Psoas muscle (tissue), 8 donors: ENCODE measurements at places on chromosomes 13 and 19. TPM values are rescaled to one million over a fixed set of nuclear protein-coding genes. Genes with fewer than 3 reads are reported as not detected.

MYO1F gene
- total RNA-seq: 6.3 TPM

DNA sequence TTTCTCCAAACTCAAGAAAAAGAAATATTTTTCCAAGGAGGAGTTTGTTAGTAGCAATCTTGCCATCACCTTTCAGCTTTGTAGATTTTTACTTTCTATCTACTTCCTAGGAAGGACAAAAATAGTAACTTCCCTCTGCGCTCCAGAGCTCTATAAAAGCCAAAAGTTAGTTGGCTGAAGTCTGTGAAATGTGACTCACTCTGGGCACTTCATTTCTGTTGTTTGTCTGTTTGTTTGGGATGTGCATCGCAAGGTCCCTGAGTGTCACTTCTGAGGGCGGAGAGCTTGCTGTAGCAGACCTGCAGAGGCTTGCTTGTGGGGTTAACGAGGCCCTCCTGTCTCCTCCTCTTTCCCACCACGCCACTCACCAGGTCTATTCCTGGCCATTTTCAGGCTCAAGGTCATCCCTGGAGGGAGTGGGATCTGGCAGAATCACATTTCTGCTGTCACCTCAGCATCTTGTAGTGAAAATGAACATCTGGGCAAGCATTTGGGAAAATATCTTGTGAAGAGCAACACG lies 307.6 kb downstream of the GPC6 start:
- no peak overlapping the region for H3K4me3 ChIP-seq
- H3K27me3 ChIP-seq: no peaks in the 10 kb centered on the region
- DNase-seq: no peak

DNA sequence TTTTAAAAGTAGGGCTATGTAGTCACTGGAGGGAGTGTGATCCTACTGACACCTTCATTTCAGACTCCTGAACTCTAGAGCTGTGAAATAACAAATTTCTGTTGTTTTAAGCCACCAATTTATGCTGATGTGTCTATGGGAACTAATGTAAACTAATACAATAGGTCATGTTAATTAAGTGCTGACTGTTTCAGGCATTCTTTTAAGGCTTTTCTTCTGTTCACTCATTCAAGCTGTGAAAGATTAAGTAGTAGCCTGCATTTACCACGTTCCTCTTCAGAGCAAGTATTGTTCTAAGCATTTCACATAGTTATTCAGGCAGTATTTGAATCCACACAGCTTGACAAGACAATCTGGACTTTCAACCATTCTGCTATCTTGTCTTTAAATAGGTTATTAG lies 1135.0 kb downstream of the SLITRK1 start:
- DNase-seq: no peak
- no peak overlapping the region for H3K27ac ChIP-seq
- no peaks in the 10 kb centered on the region for H3K36me3 ChIP-seq
- no peaks in the 10 kb centered on the region for H3K4me1 ChIP-seq

MCEMP1 gene
- total RNA-seq: 0.18 TPM

DNA sequence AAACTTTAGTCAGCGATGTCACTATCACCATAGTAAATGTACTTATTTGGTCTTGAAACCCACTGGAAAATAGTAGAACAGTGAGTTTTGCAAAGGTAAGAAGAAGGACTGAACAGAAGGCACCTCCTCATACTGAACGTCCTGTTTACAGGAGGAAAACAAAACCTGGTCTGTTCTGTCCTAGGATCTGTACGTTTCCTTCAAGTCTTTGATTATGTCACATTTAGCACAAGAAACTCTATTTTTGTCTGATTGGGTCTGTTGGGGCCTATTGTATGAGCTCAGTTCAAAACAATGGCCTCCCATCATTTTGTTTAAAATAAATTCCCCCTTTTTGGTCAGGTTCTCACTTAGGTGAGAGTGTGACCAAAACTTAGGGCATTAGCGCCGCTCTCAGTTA lies 11.2 kb upstream of the CFAP97D2 start:
- H3K4me1 ChIP-seq: peaks cover 9% of the 10 kb centered on the region
- DNase-seq: no peak
- H3K4me3 ChIP-seq: no peak overlapping the region
- H3K27ac ChIP-seq: no peak overlapping the region

- peak; percentile 88 for DNase-seq
- H3K27me3 ChIP-seq: no peaks in the 10 kb centered on the region
- peaks cover 31% of the 10 kb centered on the region for H3K4me1 ChIP-seq
Measured at GRCh38 chr13:27425918-27426630, 1.7 kb downstream of the GTF3A start.

GSX1 gene
- not detected for total RNA-seq

GRCh38 chr13:114099191-114099590 lies 33.2 kb downstream of the RASA3 start:
- peak; percentile 89 for DNase-seq
- peaks cover 37% of the 10 kb centered on the region for H3K4me1 ChIP-seq
- peak overlapping the region; percentile 32 for H3K4me3 ChIP-seq
- peak overlapping the region; percentile 39 for H3K27ac ChIP-seq
- H3K36me3 ChIP-seq: no peaks in the 10 kb centered on the region
- no peaks in the 10 kb centered on the region for H3K27me3 ChIP-seq

DNA sequence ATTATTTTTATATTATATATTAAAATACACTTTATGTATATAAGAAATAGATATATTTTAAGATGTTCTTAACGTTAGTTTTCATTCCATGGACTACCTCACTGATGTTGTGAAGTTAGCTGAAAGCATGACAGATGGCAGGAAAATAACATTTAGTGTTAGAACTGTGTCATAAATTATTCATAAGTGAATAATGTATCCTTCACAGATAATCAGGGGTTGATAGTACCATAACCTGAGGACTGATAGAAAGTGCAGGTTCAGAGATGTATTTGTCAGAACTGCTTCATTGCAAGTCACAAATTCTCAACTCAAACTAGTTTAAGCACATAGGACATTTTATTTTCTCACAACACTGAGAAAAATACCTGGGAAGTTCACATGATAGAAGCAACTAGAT lies 14.6 kb upstream of the DIAPH3 start:
- DNase-seq: no peak
- peaks cover 5% of the 10 kb centered on the region for H3K27me3 ChIP-seq
- H3K36me3 ChIP-seq: no peaks in the 10 kb centered on the region
- H3K27ac ChIP-seq: no peak overlapping the region
- no peak overlapping the region for H3K4me3 ChIP-seq

ZNF99 gene
- total RNA-seq: not detected

AKT1S1 gene
- total RNA-seq: 82.8 TPM

DNA sequence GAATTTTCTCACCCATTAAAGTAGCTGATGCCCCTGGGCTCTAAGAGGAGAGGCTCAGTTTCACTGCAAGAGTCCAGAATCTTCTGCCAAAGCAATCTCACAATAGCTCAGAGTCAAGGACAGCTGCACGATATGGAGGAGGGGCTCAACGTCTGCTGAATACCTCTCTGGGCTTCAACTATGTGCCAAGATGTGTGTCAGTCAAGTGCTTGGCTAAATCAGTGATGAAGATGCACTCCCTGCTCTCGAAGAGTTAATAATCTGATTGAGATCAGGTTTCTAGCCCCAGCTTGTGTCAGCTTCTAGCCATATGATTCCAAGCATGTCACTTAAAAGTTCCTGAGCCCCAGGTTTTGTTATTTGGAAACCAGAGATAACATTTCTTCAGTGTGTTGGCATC lies 46.8 kb downstream of the KLF12 start:
- H3K4me1 ChIP-seq: peaks cover 27% of the 10 kb centered on the region
- no peaks in the 10 kb centered on the region for H3K36me3 ChIP-seq
- no peak for DNase-seq
- no peak overlapping the region for H3K4me3 ChIP-seq
- H3K27ac ChIP-seq: peak overlapping the region; percentile 30

DNA sequence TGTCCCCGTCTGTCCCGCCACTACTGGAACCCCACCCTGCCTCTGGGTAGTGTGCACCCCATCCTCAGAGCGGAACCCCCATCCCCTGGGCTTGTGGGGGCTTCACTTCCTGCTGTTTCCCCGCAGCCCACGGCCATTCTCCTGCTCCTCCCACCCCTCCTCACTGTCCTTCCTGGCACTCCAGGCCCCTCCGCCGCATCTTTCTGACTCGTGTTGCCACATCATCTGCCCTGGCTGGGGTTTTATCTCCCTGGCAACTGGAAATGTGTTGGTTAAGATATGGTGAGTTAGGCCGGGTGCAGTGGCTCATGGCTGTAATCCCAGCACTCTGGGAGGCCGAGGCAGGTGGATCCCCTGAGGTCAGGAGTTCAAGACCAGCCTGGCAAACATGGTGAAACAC lies 37.3 kb downstream of the KDM4B start:
- no peak overlapping the region for H3K27ac ChIP-seq
- no peak for DNase-seq
- H3K4me1 ChIP-seq: peaks cover 13% of the 10 kb centered on the region

GRCh38 chr13:45696610-45697226 lies 5.4 kb upstream of the CBY2 start:
- H3K27ac ChIP-seq: no peak overlapping the region

GRCh38 chr13:58313219-58313618 lies 681.7 kb downstream of the PCDH17 start:
- H3K36me3 ChIP-seq: no peaks in the 10 kb centered on the region
- H3K27ac ChIP-seq: no peak overlapping the region
- H3K27me3 ChIP-seq: no peaks in the 10 kb centered on the region
- DNase-seq: no peak

COX7A1 gene
- total RNA-seq: 1,598 TPM

GRCh38 chr19:50981587-50982146 lies 2.0 kb downstream of the KLK7 start:
- no peaks in the 10 kb centered on the region for H3K4me1 ChIP-seq
- no peaks in the 10 kb centered on the region for H3K36me3 ChIP-seq
- DNase-seq: no peak
- H3K4me3 ChIP-seq: no peak overlapping the region
- H3K27ac ChIP-seq: no peak overlapping the region

- H3K36me3 ChIP-seq: no peaks in the 10 kb centered on the region
- DNase-seq: no peak
- H3K27me3 ChIP-seq: peaks cover 82% of the 10 kb centered on the region
- no peak overlapping the region for H3K27ac ChIP-seq
- H3K4me3 ChIP-seq: no peak overlapping the region
- no peaks in the 10 kb centered on the region for H3K4me1 ChIP-seq
Measured at GRCh38 chr19:19259741-19260140, 13.4 kb downstream of the TM6SF2 start.

- peak; percentile 80 for DNase-seq
- H3K36me3 ChIP-seq: no peaks in the 10 kb centered on the region
- peaks cover 39% of the 10 kb centered on the region for H3K27me3 ChIP-seq
Measured at GRCh38 chr19:46016426-46017094, 6.3 kb downstream of the PGLYRP1 start.

GRCh38 chr19:18594824-18595373 lies 6.3 kb downstream of the REX1BD start:
- H3K4me3 ChIP-seq: peak overlapping the region; percentile 55
- no peak overlapping the region for H3K27ac ChIP-seq
- peaks cover 8% of the 10 kb centered on the region for H3K27me3 ChIP-seq

- no peaks in the 10 kb centered on the region for H3K36me3 ChIP-seq
- no peak overlapping the region for H3K4me3 ChIP-seq
- H3K27ac ChIP-seq: no peak overlapping the region
- H3K27me3 ChIP-seq: no peaks in the 10 kb centered on the region
- no peaks in the 10 kb centered on the region for H3K4me1 ChIP-seq
Measured at GRCh38 chr13:107266657-107267056, 698.7 kb upstream of the ARGLU1 start.

DNA sequence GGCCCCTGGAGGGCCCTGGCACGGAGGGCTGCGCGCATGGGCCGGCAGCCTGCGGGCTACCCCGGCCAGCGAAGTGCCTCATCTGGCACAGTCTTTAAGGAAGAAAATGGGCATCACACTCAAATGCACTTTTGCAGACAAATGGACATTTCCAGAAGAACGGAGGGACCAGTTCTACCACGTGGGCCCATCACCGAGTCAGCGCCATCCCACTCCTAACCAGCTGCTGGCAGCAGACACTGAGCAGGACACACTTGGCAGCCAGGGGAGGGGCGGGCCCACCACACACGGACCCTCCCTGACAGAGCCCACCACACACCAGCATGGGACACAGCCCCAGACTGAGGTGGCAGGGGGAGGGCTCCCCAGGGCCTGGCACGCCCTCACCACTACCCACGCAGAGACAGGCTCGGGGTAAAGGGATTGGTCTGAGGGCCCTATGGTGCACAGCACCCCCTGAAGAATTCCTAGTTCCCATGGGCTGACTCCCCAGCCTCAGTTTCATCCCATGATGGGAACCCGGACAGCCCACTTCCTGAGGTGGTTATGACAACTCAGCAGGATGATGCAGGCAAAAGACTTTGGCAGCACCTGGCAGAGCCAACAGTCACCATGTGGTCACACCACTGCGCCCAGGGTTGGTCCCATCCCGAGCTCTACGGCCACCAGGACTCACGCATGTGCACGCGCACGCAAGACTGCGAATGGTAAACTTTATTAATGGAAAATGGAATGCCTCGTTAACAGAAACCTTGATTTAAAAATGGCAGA lies 18.7 kb upstream of the TINCR start:
- H3K4me1 ChIP-seq: peaks cover 17% of the 10 kb centered on the region
- peak overlapping the region; percentile 80 for H3K27ac ChIP-seq
- H3K27me3 ChIP-seq: no peaks in the 10 kb centered on the region
- no peak for DNase-seq
- peak overlapping the region; percentile 41 for H3K4me3 ChIP-seq

GRCh38 chr19:10763828-10764339 lies 46.0 kb downstream of the DNM2 start:
- no peak overlapping the region for H3K4me3 ChIP-seq
- H3K36me3 ChIP-seq: peaks cover 21% of the 10 kb centered on the region
- H3K4me1 ChIP-seq: peaks cover 43% of the 10 kb centered on the region
- H3K27me3 ChIP-seq: no peaks in the 10 kb centered on the region
- H3K27ac ChIP-seq: no peak overlapping the region

- H3K36me3 ChIP-seq: no peaks in the 10 kb centered on the region
- no peak overlapping the region for H3K4me3 ChIP-seq
- no peaks in the 10 kb centered on the region for H3K4me1 ChIP-seq
Measured at GRCh38 chr13:24287748-24288287, 21.6 kb upstream of the C1QTNF9 start.

FUT1 gene
- total RNA-seq: 1.6 TPM

DNA sequence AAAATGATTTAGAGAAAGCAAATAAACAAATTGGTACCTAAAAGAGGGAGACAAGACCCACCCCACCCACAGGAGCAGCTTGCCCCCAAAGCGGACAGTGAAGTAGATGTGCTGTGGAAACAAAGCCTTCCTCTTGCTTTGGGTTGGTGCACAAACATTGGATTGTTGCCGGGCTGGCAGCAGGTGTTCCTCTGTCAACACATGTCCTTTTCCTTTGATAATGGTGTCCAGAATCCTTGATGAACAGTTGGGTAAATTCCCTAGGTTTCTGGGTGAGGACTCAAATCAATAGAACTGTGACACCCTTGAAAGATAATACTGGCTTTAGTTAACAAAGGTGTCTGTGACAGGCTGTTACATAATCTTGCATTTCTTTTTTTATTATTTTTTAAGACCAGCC lies 311.8 kb downstream of the SPRY2 start:
- H3K36me3 ChIP-seq: no peaks in the 10 kb centered on the region
- no peak for DNase-seq
- H3K4me3 ChIP-seq: no peak overlapping the region
- no peaks in the 10 kb centered on the region for H3K27me3 ChIP-seq

DNA sequence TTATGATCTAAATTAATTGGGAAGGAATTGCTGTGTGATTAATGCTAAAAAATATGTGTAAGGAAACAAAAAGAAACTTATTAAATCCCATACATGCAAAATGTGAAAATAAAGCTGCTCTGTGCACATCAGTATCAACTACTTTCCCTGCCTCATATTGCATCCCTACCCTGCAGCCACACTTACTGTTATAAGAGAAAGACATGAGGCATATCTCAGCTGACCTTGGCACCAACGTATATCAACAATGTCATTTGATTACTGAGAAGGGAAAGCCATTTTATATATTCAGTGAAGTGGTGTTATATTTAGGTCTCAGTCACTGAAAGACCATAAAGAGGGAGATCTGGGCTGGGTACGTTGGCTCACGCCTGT lies 585.1 kb downstream of the GPC6 start:
- H3K4me1 ChIP-seq: no peaks in the 10 kb centered on the region
- H3K27me3 ChIP-seq: no peaks in the 10 kb centered on the region
- no peak for DNase-seq

COMP gene
- not detected for total RNA-seq

ZNF573 gene
- total RNA-seq: 6.8 TPM

CTU1 gene
- total RNA-seq: 5.6 TPM
